ENCODE measurements at places on chromosomes 7 and 10. TPM values are rescaled to one million over a fixed set of nuclear protein-coding genes. Genes with fewer than 3 reads are reported as not detected.

GRCh38 chr10:34454590-34455261 is 360.4 kb downstream of the PARD3 start:
- DNase-seq, result no peak

GRCh38 chr10:75887369-75887768 is 455.9 kb downstream of the LRMDA start:
- no peak for DNase-seq

GRCh38 chr7:36734731-36735130 is 10.4 kb upstream of the AOAH start:
- DNase-seq, result no peak

The KLLN gene
- 0.33 TPM for total RNA-seq

DNA sequence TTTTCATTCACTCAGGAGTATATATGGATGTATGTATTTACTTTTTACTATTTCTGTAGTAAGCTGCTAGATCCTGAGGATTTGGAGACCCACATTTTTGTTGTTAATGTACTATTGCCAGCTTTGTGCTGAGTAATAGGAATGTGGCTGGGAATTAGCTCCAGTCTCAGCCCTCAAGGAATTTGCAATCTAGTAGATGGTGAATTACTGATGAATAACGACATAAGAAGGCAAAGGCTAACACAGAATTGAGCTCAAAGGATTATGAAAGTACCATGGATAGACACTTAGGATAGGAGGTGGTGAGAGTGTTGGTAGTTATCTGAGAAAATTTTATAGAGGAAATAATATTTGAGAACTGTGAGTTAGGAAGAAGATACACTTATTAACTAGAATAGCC is 19.9 kb downstream of the CASD1 start:
- no peak for DNase-seq

- no peak for DNase-seq
Measured at GRCh38 chr7:51961804-51962203, 645.2 kb upstream of the COBL start.

The RPEL1 gene
- not detected for total RNA-seq

DNA sequence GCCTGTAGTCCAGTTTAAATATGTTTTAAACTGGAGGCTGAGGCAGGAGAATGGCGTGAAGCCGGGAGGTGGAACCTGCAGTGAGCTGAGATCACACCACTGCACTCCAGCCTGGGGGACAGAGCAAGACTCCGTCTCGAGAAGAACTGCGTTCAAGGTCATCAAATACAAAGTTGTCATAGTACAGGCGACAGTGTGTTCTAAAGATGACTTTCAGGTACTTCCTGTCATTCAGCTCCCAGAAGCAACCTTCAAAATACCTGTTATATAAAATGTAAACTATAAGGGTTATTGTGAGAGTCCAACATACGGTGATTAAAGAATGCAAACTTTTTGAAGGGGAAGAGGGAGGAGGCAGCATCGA is 8.7 kb downstream of the MPP7 start:
- DNase-seq, result no peak

DNA sequence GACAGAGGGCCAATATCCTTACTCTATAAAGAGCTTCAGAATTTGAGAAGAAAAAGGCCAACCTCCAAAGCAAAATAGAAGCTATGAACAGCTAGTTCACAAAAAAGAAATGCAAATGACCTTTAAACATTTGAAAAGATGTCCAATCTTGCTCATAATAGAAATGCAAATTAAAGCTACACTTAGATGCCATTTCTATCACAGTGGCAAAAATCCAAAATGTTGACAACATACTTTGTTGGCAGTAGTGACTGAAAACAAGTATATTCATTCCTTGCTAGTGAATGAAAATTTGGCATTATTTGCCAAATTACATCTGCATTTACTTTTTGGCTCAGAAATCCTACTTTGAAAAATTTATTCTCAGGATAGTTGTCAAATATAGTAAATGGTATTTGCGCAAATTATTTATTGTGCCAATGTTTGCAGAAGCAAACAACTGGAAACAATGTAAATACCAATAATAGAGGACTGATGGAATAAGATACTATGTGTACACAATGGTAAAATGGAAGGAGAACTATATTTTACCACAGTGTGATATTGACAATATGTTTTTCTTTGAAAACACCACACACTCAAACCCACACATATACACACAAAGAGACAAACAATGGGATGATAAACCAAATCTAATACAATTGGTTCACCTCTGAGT is 9.4 kb downstream of the TMEM106B start:
- no peak for DNase-seq

- no peak for DNase-seq
Measured at GRCh38 chr10:104683567-104683966, 42.5 kb downstream of the SORCS3 start.

DNA sequence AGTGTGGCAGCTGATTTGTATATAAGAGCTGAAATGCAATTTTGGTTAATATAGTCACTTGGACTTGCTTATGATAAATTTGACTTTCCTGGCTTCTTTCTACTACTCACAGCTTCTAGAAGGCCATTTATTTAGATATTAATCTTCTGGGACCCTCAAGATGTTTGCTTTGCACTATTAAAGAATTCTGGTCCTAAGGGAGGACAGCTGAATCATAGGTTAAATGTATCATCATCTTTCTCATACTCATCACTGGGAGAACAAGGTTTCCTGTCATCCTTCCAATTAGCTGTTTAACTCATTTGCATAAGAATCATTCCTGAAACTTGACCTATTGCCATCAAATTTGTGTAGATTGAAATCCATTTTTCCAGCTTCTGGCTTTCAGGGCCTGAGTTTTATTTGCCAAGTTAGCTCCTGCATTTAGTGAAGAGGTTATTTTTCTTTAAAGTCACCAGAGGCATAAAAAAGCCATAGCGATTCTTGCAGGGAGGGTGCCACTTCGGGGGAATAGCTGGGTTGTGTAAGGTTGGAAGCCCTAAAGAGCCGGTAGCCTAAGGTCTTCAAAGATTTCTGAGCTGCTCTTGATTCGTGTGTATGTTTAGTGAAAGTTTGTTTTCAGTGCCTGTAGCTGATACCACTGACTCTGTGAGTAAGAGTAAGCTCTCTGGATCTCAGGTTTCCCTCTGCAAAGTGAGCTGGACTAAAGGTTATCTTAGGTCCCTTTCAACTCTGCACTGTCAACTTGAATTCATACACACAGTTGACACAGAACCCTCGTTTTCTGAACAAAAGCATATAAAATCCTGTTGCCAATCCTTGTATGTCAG is 4.3 kb downstream of the MAP3K8 start:
- no peak for DNase-seq

DNA sequence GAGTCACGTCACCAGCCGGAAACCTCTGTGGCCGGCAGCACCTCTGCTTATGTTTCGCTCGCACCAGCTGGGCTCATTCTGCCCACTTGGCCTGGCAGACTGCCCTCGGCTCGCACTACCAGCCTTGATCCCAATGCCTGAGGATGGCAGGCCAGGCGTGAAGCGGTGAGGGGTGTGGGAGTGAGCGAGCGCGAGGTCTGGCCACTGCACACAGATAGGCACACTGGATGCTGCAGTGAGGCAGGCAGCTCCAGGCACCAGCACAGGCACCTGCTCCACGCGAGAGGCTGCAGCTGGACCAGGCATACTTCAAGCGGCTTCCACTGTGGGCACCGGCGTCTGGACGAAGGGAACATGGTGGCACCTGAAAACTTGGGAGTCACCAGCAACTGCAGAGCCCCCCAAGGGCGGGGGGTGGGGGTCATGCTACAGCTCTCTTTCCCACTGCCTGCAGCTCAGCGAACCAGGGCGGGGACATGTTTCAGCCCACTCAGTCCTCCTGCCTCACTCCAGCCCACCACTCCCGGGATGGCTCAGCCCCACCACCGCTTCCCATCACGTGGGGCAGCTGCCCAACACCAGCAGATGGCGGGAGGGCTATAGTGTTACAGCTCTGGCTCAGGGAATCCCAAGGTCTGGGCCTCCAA is 5.4 kb upstream of the DMTF1 start:
- DNase-seq, result no peak

GRCh38 chr7:66974986-66975590 is 20.3 kb downstream of the SBDS start:
- no peak for DNase-seq

DNA sequence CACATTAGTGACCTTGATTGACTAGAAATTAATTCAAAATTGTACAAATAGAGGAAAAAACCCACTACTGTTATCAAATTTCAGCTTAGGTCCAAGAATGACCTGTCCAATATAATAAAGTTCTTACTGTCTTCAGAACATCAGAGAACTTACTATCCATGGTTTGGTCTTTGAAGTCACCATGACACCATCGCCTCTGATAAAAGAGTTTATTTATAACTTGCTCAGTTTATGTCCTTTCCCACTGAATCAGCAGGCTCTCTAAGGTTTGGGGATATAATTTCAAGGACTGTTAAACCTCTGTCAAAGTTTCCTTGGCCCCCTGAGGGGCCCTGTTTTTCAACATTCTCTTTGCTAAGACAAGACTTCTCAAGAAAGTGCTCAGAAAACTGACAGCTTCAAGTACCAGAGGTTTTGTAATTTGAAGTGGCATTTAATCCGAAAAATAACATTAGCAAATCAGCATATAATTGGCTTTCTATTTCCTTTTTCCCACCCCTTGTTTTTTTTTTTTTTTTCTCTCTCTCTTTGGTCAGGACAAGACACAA is 191.7 kb upstream of the FERD3L start:
- DNase-seq, result no peak

- DNase-seq, result no peak
Measured at GRCh38 chr10:90530521-90530920, 327.3 kb downstream of the HTR7 start.

The FGL2 gene
- 1.5 TPM for total RNA-seq

DNA sequence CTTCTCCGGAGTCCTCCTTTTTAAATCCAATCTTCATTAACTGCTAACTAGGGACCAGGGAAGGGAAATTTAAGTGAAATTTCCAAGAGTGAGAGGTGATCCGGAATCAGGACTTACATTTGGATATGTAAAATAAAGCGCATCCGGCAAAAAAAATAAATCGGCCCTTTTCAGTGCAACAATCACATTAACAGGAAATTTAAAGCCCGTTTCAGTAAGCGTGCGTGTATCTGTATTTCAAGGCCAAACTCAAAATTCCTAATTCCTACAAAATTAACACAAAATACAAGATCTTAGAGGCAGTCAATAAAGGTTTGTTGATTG is 771 bp downstream of the DNAJC9 start:
- no peak for DNase-seq

DNA sequence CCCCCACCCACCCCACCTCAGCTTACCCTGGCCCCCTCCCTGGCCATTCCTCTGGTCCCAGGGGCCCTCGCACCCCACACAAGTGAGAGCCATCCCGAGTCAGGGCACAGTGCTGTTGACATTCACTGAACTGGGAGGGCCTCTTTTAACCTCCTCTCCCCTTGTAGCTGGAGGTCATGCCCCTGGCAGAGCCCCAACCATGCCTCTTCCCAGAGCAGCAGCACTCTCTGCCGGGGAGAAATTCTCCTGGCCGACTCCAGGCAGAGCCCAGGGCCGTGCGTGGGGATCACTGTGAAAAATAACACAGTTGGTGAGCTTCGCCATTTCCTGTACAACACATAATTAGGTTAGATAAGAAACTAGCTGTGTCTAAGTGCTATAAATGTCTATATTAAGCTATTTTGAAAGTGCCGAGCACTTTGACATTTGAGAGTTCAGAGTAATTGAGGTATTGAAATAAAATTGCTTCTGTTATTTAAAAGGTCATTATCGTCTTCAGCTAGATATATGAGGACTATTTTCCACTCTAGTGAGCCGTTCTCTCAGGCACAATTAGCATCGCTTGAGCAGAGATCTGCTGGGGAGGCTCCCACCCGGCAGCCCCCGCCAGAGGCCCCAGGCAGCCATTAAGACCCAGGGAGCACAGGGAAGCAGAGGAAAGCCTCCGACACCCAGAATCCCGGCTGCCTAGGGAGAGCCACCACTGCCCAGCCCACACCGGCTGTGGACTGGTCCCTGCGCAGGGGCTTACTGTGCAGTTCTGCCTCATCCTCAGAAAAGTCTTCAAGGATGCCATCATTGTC is 62.4 kb upstream of the LRRC18 start:
- no peak for DNase-seq

The CTTNBP2 gene
- not detected for total RNA-seq

DNA sequence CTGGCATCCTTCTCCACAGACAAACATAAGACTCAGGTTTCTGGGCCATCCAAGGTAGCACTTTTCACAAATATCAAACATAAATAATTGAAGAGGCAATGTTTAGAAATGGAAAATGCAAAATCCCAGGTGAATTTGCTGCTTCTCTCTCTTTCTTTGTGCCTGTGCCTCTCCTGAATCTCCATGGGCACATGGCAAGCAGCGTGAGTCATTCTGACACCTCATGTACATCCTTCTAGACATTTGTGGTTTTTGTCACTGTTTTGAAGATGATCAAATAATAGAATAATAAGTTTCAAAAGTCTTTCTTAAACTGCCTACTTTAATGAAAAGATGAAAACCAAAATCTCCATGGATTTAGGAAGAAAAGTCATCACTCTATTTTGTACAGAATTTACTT is 60.3 kb upstream of the RAB11FIP2 start:
- no peak for DNase-seq

DNA sequence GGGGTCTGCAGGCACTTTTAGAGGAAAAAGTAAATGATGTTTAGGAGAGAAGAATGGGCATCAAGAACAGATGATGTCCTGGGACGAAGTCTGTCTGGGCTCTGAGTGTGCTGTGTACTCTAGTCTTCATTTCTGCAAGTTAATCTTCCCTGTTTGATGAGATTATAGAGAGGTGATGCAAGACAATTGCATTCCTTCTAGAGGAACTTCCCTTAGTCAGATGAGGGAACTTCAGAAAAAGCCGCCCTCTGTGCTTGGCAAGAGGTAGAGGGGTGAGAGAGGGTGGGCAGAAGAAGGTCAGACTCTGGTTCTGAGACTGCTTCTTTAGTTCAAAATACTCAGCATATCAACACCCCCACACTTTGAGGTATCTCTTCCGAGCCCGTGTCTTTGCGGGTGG is 797.9 kb downstream of the LRMDA start:
- DNase-seq, result no peak

The LAMB1 gene
- not detected for total RNA-seq

GRCh38 chr10:20767028-20767427 is 130.1 kb downstream of the NEBL start:
- DNase-seq, result no peak

DNA sequence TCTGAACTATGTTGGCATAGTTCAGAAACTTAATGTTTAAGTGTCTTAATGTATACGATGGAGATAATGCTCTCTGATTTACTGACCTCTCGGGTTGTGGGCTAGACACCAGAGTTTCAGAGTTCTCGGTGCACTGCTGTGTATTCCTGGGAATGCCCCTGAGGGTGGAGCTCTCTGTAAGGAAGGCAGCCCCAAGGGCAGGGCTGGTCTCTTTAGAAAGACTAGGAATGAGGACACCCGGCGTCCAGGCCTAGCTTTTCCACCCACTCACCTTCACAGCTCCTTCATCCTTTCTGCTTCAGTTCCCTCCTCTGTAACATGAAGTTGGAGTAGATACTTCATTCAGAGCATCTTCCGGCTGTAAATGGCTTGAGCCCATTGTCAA is 536.6 kb upstream of the GALNT17 start:
- no peak for DNase-seq

The CDNF gene
- total RNA-seq, result 3.2 TPM
